ENCODE measurements at places on chromosomes 16 and 17.

- no peak for DNase-seq
Observed at GRCh38 chr16:85520853-85521521, 92.1 kb upstream of the GSE1 start.

DNA sequence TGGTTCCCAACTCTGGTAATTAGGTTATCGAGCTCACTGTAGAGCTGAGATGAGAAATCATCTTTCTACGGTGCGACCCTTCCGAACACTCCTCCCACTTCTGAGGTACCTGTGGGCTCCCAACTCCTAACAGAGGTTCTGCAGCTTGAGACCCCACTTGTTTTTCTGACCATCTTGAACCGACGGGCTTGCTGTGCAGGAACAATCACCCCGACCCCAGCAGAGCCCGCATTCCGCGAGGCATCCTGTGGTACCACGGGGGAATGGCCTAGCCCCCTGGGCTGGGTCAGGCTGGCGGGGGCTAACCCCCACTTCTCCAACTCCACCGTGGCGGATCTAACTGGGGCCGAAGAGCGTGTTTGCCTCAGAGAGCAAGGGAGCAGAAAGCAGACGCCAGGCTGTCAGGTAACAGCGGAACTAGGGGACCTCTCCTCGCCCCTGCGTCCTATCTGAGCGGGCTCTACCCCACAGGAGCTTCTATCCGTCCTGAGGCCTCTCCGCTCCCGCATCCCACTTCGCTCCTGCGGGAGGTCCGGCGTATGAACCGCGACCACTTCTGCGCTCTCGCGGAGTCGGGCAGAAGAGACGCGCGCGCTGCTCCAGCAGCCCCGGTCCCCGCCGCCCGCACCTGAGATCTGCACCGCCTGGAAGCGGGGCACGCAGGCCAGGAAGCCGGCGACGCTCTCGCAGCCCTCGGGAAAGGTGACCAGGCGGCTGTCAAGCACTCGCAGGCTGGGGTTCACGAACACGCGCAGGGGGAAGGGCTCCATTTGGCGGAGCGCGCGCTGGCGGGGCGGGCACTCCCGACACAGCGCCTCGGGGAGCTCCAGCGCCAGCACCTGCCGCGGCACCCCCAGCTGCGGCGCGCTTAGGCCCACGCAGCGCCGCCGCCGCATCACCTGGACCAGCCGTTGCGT is 761 bp downstream of the PDF start:
- DNase-seq = no peak

DNA sequence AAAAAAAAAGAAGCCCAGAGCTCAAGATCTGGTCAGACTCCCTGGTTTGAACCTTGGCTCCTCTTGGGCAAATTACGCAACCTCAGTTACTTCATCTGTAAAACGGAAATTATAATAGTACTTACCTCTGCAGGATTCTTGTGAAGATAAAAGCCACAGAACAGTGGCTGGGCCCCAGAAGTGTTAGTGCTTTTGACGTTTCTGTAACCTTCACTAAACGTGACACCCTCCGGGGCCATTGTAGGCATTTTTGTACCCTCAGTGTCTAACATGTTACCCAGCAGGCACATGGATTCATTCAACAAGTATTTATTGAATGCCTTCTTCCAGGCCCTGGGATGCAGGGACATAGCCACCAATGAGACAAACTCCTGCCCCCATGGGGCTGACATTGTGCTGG is 58.0 kb downstream of the PITPNC1 start:
- no peak for DNase-seq

DNA sequence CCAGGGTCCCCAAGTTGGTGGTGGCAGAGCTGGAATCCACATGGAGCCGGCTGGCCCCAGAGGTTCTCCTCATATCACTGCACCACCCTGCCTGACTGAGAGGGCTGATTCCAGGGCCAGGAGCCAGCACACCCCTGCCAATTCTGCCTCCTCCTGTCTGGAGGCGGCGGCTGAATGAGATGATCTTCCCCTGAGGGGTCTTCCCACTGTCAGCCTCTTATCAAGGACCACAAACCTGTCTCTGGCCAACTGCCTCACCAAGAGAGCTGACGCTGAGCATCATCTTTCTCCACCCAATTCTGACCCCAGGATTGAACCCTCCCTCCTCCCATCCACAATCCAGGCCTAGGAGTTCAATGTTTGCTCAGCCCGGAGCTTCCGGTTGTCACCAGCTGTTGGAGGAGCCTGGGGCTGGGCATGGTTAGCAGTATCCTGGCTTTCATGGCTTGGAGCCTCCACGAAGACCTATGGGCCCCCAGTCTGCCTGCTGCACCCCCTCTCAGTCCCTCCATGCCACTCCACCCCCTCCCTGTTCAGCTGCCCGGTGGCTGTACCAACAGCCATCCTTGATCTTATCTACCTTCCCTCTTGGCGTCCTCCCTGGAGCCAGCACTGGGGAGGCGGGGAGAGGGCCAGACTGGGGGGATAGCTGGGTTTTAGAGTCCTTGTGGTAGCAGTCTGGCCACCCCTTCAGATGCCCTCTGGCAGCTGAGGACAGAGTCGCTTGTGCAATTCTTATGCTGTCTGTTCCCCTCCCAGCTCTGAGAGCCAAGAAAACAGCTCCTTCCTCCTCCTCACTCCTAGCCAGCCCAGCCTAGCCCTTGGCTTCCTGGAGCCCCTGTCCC is 25.6 kb downstream of the ABCC3 start:
- no peak for DNase-seq

- DNase-seq = no peak
Observed at GRCh38 chr17:57898487-57899311, 48.9 kb upstream of the MRPS23 start.

- DNase-seq = no peak
Observed at GRCh38 chr17:50926523-50926922, 60.4 kb upstream of the TOB1 start.
